Spleen (tissue), 13 donors: ENCODE measurements at places on chromosomes 4 and X. TPM values are rescaled to one million over a fixed set of nuclear protein-coding genes. Genes with fewer than 3 reads are reported as not detected.
A peak's percentile ranks its signal among the peaks of the same experiment; 100 is the strongest.

DNA sequence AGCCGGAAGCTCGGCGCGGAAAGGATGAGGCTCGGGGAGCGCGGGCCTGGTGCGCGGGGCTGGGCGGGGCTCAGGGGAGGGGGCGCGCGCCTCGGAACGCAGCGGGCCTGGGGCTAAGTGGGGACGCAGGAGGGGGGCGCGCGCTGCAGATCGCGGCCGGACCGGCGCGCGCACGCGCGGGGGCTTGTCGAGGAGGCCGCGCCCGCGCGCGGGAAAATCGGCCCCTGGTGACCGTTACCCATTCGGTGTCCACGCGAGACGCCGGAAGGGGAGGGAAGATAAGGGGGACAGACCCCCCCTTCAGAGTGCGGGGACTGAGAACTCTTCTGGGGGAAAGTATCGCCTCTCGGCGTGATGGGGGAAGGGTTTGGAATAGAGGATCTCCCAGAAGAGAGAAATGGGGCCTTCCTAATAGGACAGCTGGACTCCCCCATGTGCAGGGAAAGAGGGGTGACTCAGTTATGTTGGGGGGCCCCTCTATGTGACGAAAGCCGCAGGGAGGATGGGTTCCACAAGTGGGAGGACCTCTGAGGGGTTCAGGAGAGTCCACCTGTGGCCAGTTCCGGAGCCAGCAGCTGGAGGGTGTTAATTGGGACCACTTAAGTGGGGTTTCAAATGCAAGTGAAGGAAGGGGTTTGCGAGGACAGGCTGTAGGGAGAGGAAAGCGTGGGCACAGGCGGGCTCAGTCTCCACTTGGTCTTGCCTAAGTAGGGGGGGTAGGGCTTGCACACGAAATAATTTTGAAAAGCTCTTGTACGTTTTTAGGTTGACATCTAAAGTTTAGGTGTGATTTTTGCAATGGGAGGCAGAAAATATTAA is 584 bp downstream of the SUV39H1 start:
- H3K4me1 ChIP-seq: peaks cover 15% of the 10 kb centered on the region
- peak overlapping the region; percentile 87 for H3K27ac ChIP-seq
- H3K36me3 ChIP-seq: no peaks in the 10 kb centered on the region
- peak; percentile 87 for DNase-seq
- H3K4me3 ChIP-seq: peak overlapping the region; percentile 39
- no peaks in the 10 kb centered on the region for H3K27me3 ChIP-seq

GRCh38 chrX:120534413-120535205 is 26.2 kb downstream of the CUL4B start:
- peaks cover 100% of the 10 kb centered on the region for H3K36me3 ChIP-seq
- peaks cover 9% of the 10 kb centered on the region for H3K4me1 ChIP-seq
- H3K4me3 ChIP-seq: no peak overlapping the region
- DNase-seq: no peak
- H3K27ac ChIP-seq: no peak overlapping the region

DNA sequence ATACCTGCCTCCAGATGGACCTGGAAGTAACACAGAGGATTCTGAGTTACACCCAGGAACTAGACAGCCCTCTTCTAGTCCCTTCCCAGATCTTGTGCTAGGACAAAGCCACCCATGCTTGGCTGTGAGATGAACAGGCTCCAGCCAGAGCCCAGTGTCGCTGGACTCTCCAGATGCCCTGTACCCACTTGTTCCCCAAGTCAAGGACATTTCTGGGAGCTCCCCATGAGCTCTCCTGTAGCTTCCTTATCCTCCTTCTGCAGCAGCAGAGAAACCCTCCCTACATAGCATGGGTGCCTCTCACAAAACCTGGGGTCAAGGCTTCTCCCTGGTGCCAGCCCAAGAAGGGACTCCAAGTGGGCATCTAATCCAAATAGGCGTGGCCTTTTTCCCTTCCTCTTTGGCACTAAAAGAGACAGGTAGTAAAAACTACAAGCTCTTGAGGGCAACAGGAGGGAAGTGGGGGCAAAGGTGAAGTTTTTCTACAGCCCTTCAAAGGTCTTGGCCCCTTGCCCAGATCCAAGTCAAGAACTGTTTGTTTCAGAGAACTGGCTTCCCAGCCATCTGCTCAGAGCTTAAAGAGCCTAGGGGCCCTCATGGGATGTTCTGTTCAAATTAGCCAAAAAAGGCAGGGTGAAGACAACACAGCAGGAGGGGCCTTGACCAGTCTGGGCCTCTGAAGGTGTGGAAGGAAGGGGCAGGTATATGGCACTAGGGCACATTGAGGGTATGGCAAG is 8.5 kb upstream of the ERCC6L start:
- H3K36me3 ChIP-seq: no peaks in the 10 kb centered on the region
- H3K27ac ChIP-seq: no peak overlapping the region
- no peak for DNase-seq
- H3K4me3 ChIP-seq: no peak overlapping the region
- no peaks in the 10 kb centered on the region for H3K27me3 ChIP-seq

Gene COL25A1
- total RNA-seq: 0.57 TPM

Gene MTHFD2L
- total RNA-seq: 19.7 TPM

DNA sequence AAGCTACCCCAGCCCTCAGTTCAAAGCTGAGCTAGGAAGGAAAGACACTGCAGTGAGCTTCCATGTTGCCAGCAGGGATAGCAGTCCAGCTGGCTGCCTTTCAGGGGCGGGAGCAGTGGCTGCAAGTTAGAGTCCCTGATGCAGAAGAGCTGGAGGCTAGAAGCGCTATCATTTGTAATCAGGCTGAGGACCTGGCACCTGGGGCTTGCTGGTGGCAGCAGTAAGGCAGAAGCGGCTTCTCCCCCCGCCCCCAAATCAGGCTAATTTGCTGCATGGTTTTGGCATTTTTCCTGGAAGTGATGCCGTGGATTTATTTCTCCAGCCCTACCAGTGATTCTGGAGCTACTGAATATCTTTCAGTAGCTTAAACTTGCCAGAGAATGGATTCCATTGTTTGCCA is 203.3 kb downstream of the CLCN4 start:
- no peak for DNase-seq
- H3K4me1 ChIP-seq: no peaks in the 10 kb centered on the region
- H3K36me3 ChIP-seq: no peaks in the 10 kb centered on the region
- no peaks in the 10 kb centered on the region for H3K27me3 ChIP-seq

Gene PCDH19
- total RNA-seq: 0.13 TPM

- DNase-seq: no peak
- no peaks in the 10 kb centered on the region for H3K36me3 ChIP-seq
- H3K27ac ChIP-seq: no peak overlapping the region
- H3K4me3 ChIP-seq: no peak overlapping the region
- H3K27me3 ChIP-seq: no peaks in the 10 kb centered on the region
- H3K4me1 ChIP-seq: no peaks in the 10 kb centered on the region
Measured at GRCh38 chr4:80685214-80685613, 345.3 kb upstream of the BMP3 start.

Gene NDP
- total RNA-seq: not detected

- peaks cover 63% of the 10 kb centered on the region for H3K27me3 ChIP-seq
- no peaks in the 10 kb centered on the region for H3K4me1 ChIP-seq
- H3K4me3 ChIP-seq: no peak overlapping the region
- H3K27ac ChIP-seq: no peak overlapping the region
Measured at GRCh38 chr4:1043162-1043561, 31.7 kb downstream of the FGFRL1 start.

- H3K4me1 ChIP-seq: no peaks in the 10 kb centered on the region
- H3K27me3 ChIP-seq: no peaks in the 10 kb centered on the region
- no peak for DNase-seq
- no peaks in the 10 kb centered on the region for H3K36me3 ChIP-seq
- H3K27ac ChIP-seq: peak overlapping the region; percentile 63
- H3K4me3 ChIP-seq: no peak overlapping the region
Measured at GRCh38 chr4:125368671-125369081, 53.9 kb downstream of the FAT4 start.

DNA sequence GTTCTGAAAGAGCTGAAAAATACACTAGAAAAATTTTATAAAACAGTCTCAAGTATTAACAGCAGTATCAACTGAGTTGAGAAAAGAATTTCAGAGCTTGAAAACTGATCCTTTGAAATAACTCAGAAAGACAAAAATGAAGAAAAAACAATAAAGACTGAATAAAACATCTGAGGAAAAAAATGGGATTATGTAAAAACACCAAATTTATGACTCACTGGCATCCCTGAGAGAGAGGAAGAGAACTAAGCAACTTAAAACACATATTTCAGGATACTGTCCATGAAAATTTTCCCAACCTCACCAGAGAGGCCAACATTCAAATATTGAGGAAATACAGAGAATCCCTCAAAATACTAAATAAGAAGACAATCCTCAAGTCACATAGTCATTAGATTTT is 22.9 kb downstream of the PABPC4L start:
- no peak for DNase-seq
- no peak overlapping the region for H3K4me3 ChIP-seq
- H3K27ac ChIP-seq: no peak overlapping the region

GRCh38 chr4:99252746-99253145 is 33.7 kb upstream of the ADH6 start:
- no peaks in the 10 kb centered on the region for H3K36me3 ChIP-seq
- H3K4me3 ChIP-seq: no peak overlapping the region
- no peak for DNase-seq

Gene SUPT20HL1
- total RNA-seq: not detected

Gene RAB40A
- total RNA-seq: 0.75 TPM

DNA sequence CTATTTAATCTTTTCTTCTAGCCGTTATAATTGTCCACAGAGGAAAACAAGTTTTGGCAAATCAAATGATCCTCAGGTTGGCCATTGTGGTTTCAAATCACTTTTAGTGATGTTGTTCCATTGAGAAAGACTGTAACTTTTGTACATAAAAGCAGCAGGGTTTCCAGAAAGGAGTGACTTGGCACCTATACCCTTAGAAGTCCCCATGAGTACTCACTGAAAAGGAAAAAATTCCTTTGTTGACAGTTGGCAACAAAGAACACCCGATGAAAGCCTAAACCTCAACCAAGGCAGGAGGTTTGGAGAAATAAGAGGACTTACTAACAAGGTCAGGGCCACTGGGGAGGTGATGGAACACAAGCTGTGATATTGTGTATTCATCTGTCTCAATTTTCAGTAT is 474.4 kb downstream of the RAPGEF2 start:
- no peak for DNase-seq
- H3K36me3 ChIP-seq: no peaks in the 10 kb centered on the region
- no peak overlapping the region for H3K4me3 ChIP-seq
- no peak overlapping the region for H3K27ac ChIP-seq
- no peaks in the 10 kb centered on the region for H3K27me3 ChIP-seq
- H3K4me1 ChIP-seq: no peaks in the 10 kb centered on the region

GRCh38 chr4:25658357-25658771 is 2.7 kb downstream of the SLC34A2 start:
- peak; percentile 22 for DNase-seq
- peaks cover 23% of the 10 kb centered on the region for H3K27me3 ChIP-seq
- no peak overlapping the region for H3K4me3 ChIP-seq
- H3K4me1 ChIP-seq: peaks cover 5% of the 10 kb centered on the region
- H3K27ac ChIP-seq: no peak overlapping the region

DNA sequence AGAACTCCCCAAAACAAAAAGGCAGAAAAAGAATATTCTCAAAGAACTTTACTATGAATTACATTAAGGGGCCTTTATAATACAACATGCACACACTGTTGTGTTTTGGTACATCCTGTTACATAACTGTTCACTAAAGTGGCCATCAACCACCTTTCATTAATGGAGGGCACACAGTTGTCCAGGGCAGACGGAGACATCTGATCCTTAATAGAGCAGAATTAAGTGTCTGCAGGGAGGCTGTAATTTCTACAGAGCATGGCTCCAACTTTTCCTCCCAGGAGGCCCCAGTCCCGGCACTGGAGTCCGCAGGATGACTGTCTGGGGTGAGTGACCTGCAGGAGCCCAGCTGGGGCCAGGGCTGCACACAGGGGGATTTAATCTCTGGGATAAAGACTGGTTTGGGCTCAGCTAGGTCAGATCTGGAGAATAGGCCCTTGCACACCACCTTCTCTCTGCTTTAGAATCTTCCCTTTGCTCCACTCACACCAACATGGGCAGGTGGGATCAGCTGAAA is 233.4 kb downstream of the MAML3 start:
- H3K27ac ChIP-seq: peak overlapping the region; percentile 72
- DNase-seq: no peak
- peaks cover 35% of the 10 kb centered on the region for H3K4me1 ChIP-seq
- no peaks in the 10 kb centered on the region for H3K27me3 ChIP-seq

DNA sequence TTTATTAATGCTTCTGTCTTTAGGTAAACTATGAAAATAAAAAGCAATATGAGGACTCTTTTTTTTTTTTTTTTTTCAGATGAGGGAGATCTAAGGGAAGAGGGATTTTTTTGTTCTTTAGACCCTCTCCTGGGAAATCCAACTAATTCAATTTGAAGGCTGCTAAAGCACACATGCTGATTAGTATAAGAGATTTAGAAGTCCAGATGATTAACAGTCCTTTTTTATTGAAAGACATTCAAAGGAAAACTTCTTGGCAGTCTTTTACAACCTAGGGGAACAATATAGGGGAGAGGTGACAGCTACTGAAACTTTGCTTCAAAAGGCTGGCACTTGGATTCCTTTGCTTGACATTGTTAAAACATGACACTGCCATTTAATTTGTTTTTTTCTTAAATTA is 602.5 kb downstream of the RAPGEF2 start:
- H3K4me1 ChIP-seq: no peaks in the 10 kb centered on the region
- H3K27ac ChIP-seq: no peak overlapping the region
- H3K4me3 ChIP-seq: no peak overlapping the region
- DNase-seq: no peak

GRCh38 chrX:154742613-154743012 is 8.3 kb downstream of the GAB3 start:
- H3K27ac ChIP-seq: no peak overlapping the region
- peaks cover 25% of the 10 kb centered on the region for H3K4me1 ChIP-seq
- H3K4me3 ChIP-seq: no peak overlapping the region
- H3K27me3 ChIP-seq: no peaks in the 10 kb centered on the region

Gene DRP2
- total RNA-seq: not detected

DNA sequence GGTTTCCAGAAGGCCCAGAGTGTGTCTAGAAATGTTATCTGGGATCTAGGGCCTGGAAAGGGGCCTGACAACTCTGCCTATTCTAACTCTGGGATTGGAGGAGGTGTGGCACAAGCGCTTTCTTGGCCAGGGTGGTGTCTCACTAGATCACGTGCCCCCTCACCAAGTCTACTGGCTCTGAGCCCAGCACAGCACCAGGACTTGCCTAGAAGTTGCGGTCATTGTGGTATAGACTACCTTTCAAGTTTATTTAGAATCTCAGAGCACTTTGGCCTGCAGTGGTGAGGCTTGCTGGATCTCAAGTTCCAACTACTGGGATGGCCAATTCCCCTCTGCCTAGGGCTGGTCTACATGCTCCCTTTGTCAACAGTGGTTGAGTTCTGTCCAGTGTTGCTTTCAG is 223.3 kb upstream of the MAGEB2 start:
- no peaks in the 10 kb centered on the region for H3K27me3 ChIP-seq
- no peak overlapping the region for H3K27ac ChIP-seq
- H3K4me1 ChIP-seq: no peaks in the 10 kb centered on the region
- no peaks in the 10 kb centered on the region for H3K36me3 ChIP-seq
- DNase-seq: no peak
